Forelimb muscle (tissue), 1 donor: ENCODE measurements at places on chromosomes 7 and 10. TPM values are rescaled to one million over a fixed set of nuclear protein-coding genes. Genes with fewer than 3 reads are reported as not detected.
A peak's percentile ranks its signal among the peaks of the same experiment; 100 is the strongest.

DNA sequence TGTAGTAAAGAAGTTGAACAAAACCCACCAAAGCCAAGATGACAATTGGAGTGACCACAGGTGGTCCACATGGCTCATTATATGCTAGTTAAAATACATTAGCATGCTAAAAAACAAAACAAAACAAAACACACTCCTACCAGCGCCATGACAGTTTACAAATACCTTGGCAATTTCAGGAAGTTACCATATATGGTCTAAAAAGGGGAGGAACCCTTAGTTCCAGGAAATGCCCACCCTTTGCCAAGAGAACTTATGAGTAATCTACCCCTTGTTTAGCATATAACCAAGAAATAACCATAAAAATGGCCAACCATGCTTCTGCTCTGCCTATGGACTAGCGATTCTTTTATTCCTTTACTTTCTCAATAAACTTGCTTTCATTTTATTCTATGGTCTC is 979.1 kb upstream of the POT1 start:
- no peak for DNase-seq

DNA sequence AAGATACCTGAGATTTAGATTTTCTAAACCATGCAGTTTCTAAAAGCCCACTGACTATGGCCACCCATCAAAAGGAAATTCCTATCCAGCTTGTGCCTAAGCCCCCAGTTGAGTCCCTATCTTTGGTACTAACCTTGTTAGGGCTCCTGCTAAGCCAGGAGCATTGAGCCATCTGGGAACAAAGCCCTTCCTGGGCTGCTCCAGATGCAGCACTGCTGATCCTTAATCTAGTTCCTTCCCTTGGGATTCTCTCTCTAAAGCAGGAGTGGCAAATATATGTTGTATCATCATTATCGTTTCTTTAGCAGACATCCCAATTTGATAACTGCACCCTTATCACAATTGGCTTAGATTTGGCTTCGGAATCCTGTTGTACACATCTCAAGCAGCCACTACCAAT is 24.7 kb upstream of the PDLIM1 start:
- no peak for DNase-seq

DNA sequence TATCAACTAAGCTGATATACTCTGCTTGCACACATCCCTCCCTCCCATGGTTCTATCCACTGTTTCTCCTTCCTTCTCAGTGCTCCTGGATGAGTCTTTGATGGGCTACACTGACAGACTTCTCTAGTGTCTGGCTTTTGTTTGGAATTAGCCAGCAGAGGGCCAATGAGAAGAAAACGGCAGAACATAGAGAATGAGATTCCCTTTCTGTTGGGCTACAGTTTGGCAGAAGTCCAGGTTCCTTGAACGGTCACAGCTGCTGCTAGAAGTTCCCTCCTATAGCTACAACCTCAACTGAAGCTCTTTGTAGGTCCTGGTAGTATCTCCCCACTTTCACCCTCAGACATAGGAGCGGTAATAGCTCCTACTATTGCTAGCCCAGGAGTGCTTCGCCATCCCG is 251.1 kb upstream of the LRRN3 start:
- DNase-seq = no peak

DNA sequence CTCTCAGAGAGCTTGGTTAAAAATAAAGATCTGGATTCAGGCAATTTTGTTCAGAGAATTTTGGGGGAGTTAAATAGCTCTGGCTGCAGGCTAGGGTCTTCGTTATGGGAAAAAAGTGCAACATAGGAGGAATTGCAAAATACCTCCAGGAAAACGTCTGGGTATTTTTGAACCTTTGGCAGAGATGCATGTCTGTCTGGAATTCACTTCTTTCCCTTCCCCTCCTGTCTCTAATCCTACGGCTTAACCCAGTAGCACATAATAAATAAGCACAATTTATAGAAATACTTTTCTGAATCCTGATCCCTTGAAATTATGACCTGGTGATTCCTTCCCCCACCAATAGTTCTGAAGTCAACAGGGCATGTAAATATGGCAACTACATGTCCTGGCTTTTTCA is 19.3 kb upstream of the NUP205 start:
- no peak for DNase-seq

GRCh38 chr7:81626008-81626407 is 143.8 kb downstream of the HGF start:
- DNase-seq = no peak

DNA sequence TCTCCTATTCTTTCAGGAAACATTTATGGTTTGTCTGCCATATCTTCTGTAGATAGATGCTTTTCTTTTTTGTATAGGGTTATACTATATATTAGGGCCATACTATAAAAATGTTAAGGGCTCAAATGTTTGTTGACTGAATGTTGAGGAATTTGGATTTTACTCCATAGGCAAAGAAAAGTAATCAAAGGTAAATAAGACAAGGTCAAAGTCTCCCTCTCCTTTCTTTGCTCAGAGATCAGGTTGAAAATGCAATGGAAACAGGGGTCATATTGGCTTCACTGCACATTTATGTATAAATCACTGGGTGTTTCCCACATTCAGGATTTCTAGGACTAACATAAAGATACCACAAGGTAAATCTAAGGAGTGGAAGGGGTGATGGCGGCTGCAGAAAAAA is 291.4 kb upstream of the FZD8 start:
- no peak for DNase-seq

DNA sequence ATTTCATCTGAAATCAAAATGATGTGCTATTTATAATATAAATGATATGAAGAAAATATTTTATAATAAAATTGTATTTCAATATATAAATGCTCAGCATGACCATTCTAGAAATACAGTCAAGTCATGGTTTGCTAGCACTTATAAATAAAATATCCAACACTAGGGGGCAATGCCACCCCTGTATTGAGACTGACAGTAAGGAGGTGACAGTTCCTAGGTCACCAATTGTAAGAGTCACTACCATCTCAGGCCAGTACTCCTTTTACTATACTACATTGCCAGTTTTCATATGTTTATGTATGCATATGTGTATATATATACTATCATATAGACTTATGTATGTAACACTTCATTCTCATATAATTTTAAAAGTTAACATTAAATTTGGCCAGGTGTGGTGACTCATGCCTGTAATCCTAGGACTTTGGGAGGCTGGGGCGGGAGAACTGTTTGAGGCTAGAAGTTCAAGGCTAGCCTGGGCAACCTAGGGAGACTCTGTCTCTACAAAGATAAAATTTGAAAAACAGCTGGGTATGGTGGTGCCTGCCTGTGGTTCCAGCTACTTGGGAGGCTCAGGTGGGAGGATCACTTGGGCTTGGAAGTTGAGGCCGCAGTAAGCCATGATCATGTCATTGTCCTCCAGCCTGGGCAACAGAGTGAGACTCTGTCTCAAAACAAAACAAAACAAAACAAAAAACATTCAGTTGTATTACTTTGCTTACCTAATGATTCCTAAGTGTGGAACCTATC is 2.4 kb upstream of the CNOT4 start:
- no peak for DNase-seq

- DNase-seq = no peak
These were observed 16.4 kb downstream of the CARD11 start for GRCh38 chr7:3027005-3027845.

- DNase-seq = no peak
These were observed 310.7 kb downstream of the CALN1 start for GRCh38 chr7:72101444-72101843.

GRCh38 chr7:1745018-1745532 is 75.0 kb downstream of the ELFN1 start:
- no peak for DNase-seq

GRCh38 chr10:133275684-133276092 is 980 bp downstream of the ADAM8 start:
- DNase-seq = no peak

- no peak for DNase-seq
These were observed 39.9 kb downstream of the ST8SIA6 start for GRCh38 chr10:17414484-17414883.

DNA sequence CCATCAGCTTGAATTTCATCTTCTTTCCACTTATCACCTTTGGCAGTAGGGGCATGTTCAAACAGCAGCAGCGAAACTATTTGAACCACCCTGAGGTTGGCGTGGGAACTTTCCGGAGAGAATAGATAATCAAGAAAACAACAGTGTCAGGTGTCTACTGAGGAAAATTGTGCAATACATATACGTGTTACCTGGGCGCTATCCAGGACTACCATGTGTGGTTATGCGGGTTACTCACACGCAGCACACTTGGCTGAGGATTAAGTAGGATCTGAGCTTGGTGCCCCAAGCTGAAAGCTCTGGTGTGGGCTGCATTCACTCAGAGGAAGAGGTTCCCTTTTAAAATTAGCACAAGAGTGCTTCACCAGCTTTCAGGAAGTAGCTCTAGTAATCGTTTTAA is 8.8 kb upstream of the ABI1 start:
- no peak for DNase-seq

GRCh38 chr7:100575206-100575631 is 1.5 kb upstream of the SAP25 start:
- DNase-seq = no peak

- no peak for DNase-seq
These were observed 20.6 kb downstream of the CAMK1D start for GRCh38 chr10:12369982-12370381.

- DNase-seq = peak; percentile 17
These were observed 134.3 kb downstream of the PRKCQ start for GRCh38 chr10:6445671-6446316.

GRCh38 chr10:100014071-100014762 is 4.5 kb upstream of the DNMBP start:
- DNase-seq = no peak

DNA sequence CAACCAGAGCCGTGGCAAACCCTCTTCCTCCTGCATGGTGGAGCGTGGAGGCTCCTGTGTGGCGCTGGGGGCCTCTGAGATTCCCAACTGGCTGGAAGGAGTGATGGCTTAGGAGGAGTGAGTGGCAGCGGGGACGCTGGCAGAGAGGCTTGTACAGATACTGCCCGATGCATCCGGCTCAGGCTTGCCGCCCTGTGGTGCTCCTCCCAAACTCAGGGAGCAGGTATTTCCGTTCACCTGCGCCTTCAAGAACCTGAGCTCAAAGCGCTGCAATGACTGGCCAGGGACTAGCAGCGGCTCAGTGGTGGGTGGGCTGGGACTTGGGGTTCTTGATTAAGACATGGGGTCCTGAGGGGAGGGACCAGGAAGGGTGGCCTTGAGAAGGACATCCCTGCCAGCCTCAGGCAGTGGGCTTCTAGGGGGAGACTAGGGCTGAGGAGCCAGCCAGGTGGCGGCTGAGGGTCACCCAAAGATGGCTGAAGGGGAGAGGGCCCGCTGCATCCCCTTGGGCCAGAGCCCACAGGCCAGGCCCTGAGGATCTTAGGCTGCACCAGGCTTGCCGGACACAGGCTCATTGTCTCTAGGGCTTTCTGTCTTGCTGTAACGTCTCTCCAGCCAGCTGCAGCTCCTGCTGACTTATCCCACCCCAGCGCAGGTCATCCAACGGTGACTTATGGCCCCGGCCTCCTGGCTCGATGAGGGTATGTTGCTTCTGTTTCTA is 3.2 kb downstream of the ZNF775 start:
- DNase-seq = no peak

DNA sequence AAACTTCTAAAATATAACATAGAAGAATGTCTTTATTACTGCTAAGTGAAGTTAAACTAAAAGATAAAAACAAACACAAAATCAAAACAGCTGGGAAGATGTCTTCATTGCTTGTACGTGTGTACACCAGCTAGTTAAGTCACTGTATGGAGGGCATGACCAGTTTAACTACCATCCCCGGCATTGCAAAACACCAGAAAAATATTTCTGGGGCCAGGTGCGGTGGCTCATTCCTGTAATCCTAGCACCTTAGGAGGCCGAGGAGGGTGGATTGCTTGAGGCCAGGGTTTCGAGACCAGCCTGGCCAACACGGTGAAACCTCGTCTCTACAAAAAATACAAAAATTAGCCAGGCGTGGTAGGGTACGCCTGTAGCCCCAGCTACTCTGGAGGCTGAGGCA is 19.2 kb upstream of the C7orf33 start:
- no peak for DNase-seq

GRCh38 chr7:3451701-3452100 is 150.6 kb downstream of the SDK1 start:
- DNase-seq = no peak

GRCh38 chr7:114819616-114820362 is 102.1 kb upstream of the MDFIC start:
- DNase-seq = no peak

DNA sequence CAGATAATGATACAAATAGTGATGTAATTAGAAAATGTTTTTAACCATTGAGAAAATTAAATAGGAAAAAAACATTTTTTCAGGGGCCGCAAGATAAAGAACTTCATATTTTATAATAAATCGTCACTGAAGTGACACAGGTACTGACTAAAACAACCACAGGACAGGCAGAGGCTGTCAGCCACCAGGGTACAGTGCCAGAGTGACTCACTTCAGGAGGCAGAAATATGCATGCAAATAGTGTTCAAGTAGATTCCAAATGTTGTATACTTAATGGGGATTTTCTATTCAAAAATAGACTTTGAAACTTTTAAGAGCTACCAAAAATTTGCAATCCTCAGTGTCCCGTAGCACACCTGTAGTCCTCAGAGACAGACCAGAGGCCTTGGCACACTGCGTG is 68.6 kb downstream of the FRMPD2 start:
- DNase-seq = no peak

DNA sequence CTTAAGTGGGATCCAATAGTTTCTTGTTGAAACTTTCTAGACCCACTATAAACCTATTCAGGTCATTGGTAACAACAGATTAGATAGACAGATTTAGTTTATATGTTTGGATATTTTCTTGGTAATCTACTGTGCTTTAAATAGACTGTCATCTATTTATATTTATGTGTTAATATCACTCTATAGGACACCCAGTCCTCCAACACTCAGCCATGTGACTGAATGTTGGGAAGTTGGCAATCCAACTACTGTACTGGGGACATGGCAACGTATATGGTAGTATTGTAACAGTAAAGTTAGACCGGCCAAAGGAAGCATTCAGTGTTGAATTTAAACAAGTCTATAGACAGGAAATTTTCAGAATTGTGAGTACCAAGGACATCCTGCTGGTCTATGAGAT is 42.6 kb upstream of the HECTD2 start:
- DNase-seq = no peak

- DNase-seq = no peak
These were observed 5.0 kb downstream of the COL26A1 start for GRCh38 chr7:101367676-101368075.

The PNLIPRP2 gene
- 0.25 TPM for polyA plus RNA-seq

The PHYH gene
- 41.3 TPM for polyA plus RNA-seq

The ATP6V1F gene
- polyA plus RNA-seq = 132 TPM

The C7orf33 gene
- polyA plus RNA-seq = 1.1 TPM

The SPDYE2 gene
- 7.4 TPM for polyA plus RNA-seq

The SEC61G gene
- 114 TPM for polyA plus RNA-seq

The EEPD1 gene
- polyA plus RNA-seq = 11.0 TPM
